ENCODE measurements at places on chromosomes 12 and 14.

GRCh38 chr12:39605996-39606395 is 13.6 kb downstream of the ABCD2 start:
- DNase-seq = no peak

DNA sequence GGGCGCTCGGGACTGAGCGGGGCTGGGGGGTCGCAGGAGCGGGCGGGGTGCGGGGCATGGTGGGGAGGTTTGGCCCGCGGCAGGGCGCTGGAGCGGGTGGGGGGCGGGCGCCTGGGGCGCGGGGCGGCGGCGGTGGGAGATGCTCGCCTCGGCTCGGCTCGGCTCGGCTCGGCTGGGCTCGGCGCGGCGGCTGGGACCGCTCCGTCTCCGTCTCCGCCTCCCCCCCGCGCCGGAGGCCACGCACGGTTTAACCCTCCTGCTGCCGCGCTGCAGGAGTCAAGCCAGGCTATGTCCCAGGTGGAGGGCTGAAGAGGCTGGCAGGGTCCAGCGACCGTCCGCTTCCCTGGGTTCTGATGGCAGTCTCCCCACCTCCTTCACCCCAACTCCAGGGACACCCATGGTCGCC is at the start of gene PIANP:
Gene PIANP, minus strand, starts transcription at position 170 of the 406 bp plus-strand sequence. CDS start 2,754 bp downstream, outside the sequence.
- peak; percentile 88 for DNase-seq

GRCh38 chr12:127245437-127245836 is 1021.5 kb upstream of the TMEM132C start:
- no peak for DNase-seq

GRCh38 chr12:78914859-78915331 is 50.3 kb downstream of the SYT1 start:
- DNase-seq = no peak

GRCh38 chr14:89563471-89563870 is 146.4 kb upstream of the FOXN3 start:
- no peak for DNase-seq

DNA sequence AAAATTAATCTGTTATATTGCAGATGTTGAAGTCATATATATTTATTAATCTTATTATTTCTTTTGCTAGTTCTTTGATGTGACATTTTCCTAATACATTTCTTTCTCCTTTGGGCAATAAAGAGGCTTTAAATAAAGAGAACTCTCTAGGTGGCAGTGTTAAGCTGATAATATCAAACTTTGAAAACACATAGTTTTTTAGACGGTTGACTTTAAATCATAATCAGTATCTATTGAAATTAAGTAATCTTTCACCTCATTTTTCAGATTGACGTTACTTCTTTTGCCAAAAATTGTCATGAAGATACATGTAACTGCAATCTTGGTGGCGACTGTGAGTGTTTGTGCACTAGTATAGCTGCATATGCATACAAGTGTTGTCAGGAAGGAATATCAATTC is 130.8 kb upstream of the PTPRQ start:
- DNase-seq = peak; percentile 50
